ENCODE measurements at places on chromosomes 4 and X.

DNA sequence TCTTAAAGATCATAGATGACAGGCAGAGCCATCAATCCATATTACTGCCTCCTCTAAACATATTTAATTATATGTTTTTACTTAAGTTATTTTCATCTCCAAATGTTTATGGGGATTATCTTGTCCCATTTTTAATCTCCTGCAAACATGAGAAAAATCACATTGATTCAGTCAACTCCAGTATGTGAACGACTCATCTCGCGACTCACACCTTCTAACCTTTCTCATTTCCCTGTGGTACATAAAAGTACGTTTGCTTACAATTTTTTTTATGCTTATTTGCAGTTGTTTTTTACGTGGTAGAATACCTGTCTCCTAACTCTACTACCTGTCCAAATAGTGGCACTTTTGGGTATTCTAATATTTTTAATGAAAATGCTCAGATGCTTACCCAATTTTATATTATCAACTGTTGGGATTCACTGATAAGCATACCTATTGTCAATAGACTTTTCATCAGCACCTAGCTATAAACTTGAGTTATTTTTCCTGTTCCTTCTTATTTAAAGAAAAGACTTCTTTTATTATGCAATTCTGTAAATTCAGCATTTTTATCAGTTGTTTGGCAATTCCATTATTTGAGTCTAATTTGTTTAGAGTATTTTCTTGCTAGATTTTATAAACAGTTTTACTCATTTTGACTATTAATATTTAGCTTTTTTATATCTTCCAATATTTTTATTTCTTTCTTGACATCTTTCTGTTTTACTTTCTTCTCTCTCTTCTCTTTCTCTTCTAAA lies 276.6 kb downstream of the ANK2 start:
- DNase-seq, result no peak

GRCh38 chr4:15237648-15238230 lies 190.1 kb upstream of the C1QTNF7 start:
- DNase-seq, result no peak

- no peak for DNase-seq
Measured at GRCh38 chrX:84415140-84415539, 87.1 kb downstream of the HDX start.

- DNase-seq, result peak; percentile 14
Measured at GRCh38 chrX:48945517-48946348, 11.7 kb downstream of the OTUD5 start.
